ENCODE measurements at places on chromosomes 5 and 9.

DNA sequence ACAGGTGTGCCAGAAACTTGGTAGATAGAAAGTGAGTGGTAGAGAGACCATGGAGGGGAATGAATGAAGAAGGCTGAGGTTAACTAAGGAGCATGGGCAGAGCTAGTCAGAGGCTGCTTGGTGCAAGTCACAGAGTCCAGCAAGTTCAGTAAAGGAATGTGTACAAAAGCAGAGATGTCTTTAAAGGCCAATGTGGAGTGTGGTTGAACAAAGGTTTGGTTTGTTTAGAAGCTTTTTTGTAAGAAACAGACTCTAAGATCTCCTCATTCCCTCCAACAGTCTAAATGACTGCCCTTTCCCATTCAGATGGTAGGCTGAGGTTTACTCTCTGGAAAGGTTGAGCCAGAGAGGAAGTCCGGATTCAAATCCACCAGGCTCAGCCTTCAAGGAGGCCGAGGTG is 84.2 kb downstream of the TNC start:
- DNase-seq = no peak

DNA sequence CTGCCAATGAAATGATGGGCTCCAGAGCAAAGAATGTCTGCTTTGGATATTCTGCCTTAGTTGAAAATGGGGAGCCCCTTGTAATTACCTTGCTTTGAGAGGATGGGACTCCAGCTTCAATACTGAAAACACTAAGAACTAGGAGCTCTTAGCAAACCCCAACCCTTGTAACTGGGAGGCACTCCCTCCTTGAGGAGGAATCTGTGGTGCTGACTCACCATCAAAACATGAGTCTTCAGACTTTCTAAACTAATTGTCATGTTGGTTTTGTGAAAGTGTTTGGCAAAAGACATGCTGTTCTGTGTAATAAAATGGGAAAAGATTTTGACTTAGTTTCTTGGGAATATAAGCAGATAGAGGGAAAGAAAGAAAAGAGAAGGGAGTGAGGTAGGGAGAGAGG is 91.9 kb upstream of the PTPRD start:
- DNase-seq = no peak

- DNase-seq = no peak
Measured at GRCh38 chr5:149641000-149641576, 59.8 kb downstream of the ARHGEF37 start.

DNA sequence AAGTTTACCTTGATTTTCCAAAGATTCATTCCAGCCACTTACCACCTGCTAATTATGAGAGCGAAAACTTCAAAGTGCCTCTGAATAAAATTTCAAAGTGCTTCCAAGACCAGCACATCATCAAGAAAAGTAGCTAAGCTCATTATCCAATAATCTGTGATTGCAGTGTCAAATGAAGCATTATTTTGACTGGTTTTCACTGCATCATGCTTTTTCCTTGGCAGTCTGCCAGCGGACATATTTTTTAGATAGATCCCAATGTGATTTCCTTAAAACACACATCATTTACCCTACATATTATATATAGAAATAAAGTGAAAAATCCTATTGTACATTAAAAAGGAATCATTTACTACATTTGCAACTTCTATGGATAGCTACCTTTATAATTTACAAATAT is 508.6 kb upstream of the FAM174A start:
- DNase-seq = peak; percentile 1

GRCh38 chr9:93676310-93677047 is 100.1 kb downstream of the PHF2 start:
- no peak for DNase-seq

GRCh38 chr5:61702784-61703183 is 370.7 kb downstream of the ZSWIM6 start:
- no peak for DNase-seq

- no peak for DNase-seq
Measured at GRCh38 chr9:35844628-35845270, 15.7 kb downstream of the TMEM8B start.

DNA sequence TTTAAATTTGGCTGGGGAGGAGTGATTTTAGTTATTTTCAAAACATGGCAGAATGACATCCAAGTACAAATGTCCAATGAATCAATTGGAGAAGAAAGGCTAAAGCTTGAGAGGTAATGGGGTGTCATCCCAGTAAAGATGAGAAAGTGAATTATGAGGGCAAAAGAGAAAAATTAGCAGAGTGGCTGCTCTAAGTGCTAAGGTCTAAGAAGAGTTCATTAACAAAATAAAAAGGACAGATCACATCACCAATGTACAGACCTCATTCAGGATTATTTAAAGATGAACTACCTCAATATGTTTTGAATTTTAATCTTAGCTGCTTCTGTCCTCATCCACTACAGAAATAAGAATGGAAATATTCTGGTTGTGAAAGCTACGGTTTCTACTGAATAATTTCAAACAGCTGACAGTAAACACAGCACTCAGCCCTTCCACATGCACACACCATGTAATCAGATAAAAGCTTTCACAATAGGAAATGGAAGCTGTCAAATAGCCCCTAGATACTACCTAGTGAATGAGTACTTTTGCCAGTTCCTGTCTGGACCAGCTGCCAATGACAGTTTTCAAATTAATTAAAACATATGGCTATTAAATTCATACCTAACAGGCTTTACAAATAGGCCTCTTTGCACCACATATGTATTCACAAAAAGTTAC is 171.5 kb downstream of the SSBP2 start:
- peak; percentile 85 for DNase-seq

DNA sequence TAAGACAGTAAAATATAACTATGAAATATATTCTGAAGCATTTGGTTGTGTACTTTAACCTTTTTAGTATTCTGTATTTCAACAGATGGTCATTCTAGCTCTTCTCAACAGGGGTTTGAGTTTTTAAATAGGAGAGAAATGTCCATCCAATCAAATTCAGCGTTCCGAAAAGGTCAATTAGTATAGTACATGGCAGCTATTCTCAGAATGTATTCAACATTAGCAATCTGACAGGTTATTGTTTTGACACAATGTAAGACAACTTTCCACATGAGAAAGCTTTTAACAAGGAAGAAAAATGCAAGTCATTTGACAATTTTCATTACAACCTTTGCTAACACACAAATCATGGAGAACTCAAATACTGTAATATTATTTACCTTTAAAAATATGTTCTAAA is 996.3 kb upstream of the CDH10 start:
- DNase-seq = peak; percentile 23

DNA sequence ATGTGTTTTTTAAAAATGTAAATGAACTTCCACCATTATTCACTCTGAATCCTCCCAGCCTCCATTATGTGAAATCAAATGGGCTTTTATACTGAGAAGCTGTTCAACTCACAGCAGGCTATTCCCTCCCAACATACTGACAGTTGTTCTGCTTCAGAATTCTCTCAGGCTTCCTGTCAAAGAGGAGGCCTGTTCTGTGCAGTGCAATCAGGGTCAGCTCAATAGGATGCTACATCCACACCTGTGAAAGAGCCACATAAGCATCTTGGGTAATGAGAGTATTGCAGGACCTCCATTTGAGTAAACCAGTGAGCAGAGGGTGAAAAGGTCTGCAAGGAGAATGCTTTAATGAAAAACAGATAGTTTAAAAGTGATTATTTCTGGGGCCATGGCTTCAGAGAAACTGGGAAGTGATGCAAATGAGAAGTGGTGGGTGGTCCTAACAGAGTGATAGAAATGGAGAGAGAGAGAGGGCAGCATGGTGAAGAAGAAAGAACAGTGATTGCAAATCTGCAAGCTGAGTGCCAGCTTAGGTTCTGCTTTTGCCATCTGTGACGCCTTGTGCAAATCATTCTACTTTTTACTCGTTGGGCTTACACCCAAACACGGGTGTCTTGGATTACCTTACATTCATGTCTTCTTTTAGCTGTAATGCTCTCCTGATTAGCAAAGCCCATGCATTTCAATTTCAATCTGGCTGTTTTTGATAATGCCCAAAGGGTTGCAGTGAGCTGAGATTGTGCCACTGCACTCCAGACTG is 202.5 kb upstream of the NMUR2 start:
- no peak for DNase-seq

DNA sequence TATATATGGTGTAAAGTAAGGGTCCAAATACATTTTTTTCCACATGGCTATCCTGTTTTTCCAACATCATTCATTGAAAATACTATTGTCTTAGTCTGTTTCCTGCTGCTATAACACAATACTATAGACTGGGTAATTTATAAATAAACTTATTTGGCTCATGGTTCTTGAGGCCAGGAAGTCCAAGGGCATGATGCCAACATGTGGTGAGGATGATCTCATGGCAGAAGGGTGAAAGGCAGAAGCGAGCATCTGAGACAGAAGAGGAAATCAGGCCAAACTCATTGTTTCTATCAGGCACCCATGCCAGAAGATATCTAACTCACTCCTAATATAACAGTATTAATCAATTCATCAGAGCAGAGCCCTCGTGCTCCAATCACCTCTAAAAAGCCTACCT is 42.6 kb downstream of the ANKRD55 start:
- DNase-seq = no peak

DNA sequence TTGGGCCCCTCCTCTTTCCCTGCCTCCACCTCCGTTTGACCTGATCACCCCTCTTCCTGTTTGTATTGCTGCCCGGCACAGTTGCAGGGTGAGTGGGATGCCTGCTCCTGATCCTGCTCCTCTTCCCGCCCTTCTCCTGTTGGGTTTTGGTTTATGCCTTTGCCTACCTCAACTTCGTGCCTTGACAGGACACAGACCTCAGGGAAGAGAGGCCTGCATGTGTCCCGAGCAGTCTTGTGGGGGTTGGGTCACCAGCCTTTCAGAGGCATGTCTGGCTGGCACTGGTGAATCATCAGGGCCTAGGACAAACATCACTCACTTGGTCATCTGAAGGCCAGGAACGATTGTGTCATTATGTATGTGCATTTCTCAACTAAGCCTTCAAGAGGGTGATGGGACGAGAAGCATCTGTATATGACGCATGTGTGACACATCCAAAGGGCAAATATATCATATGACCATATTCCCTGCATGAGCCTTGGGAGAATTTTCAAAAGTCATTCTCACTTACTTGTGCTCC is 56.9 kb downstream of the NPR3 start:
- no peak for DNase-seq

DNA sequence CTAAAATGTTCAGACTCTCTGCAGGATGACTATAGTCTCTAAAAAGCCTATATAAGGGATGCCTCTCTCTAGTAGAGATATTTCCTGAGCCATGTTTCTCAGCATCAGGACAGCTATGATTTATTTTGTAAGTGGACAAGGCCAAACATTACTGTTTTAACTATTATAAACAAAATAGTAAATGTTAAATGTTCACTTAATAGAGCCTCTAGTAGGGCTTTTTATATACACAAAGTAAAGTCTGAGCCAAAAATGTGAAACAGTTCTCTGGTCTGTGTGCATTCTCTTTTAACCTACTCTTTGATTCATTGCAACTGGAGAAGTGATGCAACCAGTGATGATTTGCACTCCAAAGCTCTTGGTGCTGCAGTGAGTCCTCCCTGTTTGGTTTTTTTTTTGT is 220.5 kb downstream of the GDNF start:
- no peak for DNase-seq

- DNase-seq = no peak
Measured at GRCh38 chr9:132108728-132109127, 29.1 kb upstream of the MED27 start.

All from NCI-H2081 (cell line).